ENCODE measurements at places on chromosomes 6 and 20. TPM values are rescaled to one million over a fixed set of nuclear protein-coding genes. Genes with fewer than 3 reads are reported as not detected.
A peak's percentile ranks its signal among the peaks of the same experiment; 100 is the strongest.

- H3K36me3 ChIP-seq, result no peaks in the 10 kb centered on the region
- peaks cover 11% of the 10 kb centered on the region for H3K4me1 ChIP-seq
- H3K4me3 ChIP-seq, result peak within 1 kb of the TSS; percentile 48
- DNase-seq, result peak; percentile 14
Measured at GRCh38 chr6:89117211-89118108, at the start of gene SRSF12. Gene SRSF12 (minus strand): TSS chr6:89118071. CDS start chr6:89117887, 184 bp downstream.

DNA sequence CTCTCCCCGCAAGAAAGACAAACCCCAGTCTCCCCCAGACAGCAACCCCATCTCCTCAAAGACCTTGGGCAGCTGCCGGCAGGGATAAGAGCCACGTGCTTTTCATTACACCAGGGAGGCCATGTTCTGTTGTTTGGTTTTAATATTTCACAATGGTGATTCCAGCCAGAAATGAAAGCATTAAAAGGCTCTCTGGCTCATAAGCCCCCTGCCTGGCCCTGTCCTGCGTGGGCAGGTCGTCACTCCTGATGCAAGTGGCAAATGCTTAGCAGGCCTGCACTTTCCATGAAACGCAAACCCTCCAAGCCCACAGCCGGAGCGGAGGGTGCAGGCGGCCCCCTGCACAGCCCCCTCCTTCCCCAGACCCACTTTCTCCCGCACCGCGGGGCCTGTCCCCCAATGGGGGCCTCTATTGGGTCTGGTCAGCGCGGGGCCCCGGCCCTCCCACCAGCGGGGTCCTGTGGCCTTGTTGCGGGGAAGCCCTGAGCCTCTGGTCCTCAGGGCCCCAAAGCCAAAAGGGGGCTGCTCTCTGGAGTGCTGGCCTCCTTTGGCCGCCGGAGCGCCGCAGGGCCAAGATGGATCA lies 77.2 kb downstream of the TMEM242 start:
- H3K27ac ChIP-seq, result no peak overlapping the region
- peaks cover 3% of the 10 kb centered on the region for H3K27me3 ChIP-seq
- no peak for DNase-seq

GRCh38 chr6:53107091-53107490 lies 41.5 kb downstream of the GCM1 start:
- no peak for DNase-seq
- no peaks in the 10 kb centered on the region for H3K4me1 ChIP-seq
- H3K4me3 ChIP-seq, result no peak overlapping the region
- H3K27me3 ChIP-seq, result no peaks in the 10 kb centered on the region
- H3K27ac ChIP-seq, result no peak overlapping the region

- H3K27me3 ChIP-seq, result no peaks in the 10 kb centered on the region
- no peaks in the 10 kb centered on the region for H3K36me3 ChIP-seq
- DNase-seq, result no peak
- H3K4me1 ChIP-seq, result no peaks in the 10 kb centered on the region
Measured at GRCh38 chr20:59340201-59340885, 39.9 kb downstream of the EDN3 start.

GRCh38 chr20:6993011-6993410 lies 225.5 kb downstream of the BMP2 start:
- H3K27ac ChIP-seq, result no peak overlapping the region
- H3K36me3 ChIP-seq, result no peaks in the 10 kb centered on the region
- H3K4me1 ChIP-seq, result no peaks in the 10 kb centered on the region
- DNase-seq, result no peak

- no peak overlapping the region for H3K4me3 ChIP-seq
- H3K36me3 ChIP-seq, result peaks cover 37% of the 10 kb centered on the region
- no peak overlapping the region for H3K27ac ChIP-seq
- no peaks in the 10 kb centered on the region for H3K4me1 ChIP-seq
- H3K27me3 ChIP-seq, result no peaks in the 10 kb centered on the region
Measured at GRCh38 chr6:170388113-170388512, 81.6 kb downstream of the FAM120B start.

DNA sequence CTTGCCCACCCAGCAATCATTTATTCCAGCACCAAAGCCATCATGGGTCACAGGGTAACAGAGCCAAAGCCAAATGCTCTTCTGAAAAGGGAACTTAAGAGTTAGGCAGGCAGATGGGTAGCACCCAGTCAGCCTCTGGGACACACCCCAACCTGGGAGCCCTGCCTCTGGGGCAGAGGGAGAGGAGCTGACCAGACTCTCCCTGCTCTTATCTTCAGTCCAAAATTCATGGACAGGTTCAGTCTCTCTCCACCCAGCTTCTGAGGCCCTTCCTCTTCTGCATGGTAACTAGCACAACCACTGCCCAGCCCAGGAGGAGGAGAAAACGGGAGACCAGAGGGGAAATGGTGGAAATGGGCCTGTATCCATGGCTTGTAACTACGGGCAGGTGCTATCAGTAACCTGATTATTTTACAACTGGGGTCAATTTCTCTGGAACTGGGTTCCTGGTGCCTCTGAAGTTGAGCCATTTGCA lies 105.4 kb downstream of the NOL4L start:
- H3K27me3 ChIP-seq, result no peaks in the 10 kb centered on the region
- no peak overlapping the region for H3K4me3 ChIP-seq
- H3K36me3 ChIP-seq, result peaks cover 10% of the 10 kb centered on the region
- H3K27ac ChIP-seq, result no peak overlapping the region

- H3K36me3 ChIP-seq, result no peaks in the 10 kb centered on the region
- H3K4me1 ChIP-seq, result no peaks in the 10 kb centered on the region
- H3K4me3 ChIP-seq, result no peak overlapping the region
- H3K27ac ChIP-seq, result no peak overlapping the region
Measured at GRCh38 chr20:11379257-11380011, 538.3 kb upstream of the BTBD3 start.

SCRT2 gene
- not detected for total RNA-seq

LY86 gene
- 1.3 TPM for total RNA-seq

C4A gene
- 4.2 TPM for total RNA-seq

POFUT1 gene
- total RNA-seq, result 8.8 TPM

PSORS1C2 gene
- not detected for total RNA-seq

TMEM217 gene
- 0.47 TPM for total RNA-seq

GGTLC1 gene
- not detected for total RNA-seq

KCTD20 gene
- 39.5 TPM for total RNA-seq

VSTM2L gene
- not detected for total RNA-seq

SLC22A2 gene
- not detected for total RNA-seq
